ENCODE measurements at places on chromosomes 3 and 15.

GRCh38 chr3:127289706-127290575, 2.1 kb upstream of the PRR20G start:
- no peak for DNase-seq

GRCh38 chr3:112353365-112353764, 20.4 kb downstream of the CD200 start:
- no peak for DNase-seq

DNA sequence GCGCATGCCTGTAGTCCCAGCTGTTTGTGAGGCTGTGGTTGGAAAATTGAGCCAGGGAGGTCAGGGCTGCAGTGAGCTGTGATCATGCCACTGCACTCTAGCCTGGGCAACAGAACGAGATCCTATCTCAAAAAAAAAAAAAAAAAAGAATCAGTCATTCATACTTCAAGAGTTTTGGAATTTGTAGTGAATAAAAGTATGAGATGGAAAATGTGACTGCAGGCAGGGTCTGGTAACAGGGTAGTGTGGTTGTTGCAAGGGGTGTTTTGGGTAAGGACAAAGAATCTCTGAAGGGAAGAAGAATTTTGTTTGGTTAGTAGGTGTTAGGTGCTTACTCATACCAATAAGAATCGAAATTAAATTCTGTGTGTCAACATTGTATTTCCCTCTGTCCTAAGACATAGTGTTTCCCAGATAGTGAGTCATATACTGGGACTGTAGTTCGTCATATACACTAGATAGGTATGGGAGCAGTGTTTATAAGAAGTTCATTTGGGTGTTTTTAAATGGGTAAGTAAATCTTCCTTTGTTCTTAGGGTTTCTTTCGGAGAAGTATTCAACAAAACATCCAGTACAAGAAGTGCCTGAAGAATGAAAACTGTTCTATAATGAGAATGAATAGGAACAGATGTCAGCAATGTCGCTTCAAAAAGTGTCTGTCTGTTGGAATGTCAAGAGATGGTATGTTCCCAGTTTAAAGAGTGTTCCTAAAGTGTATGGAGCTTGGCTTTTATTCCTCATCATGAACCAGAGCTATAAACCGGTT, 14.2 kb downstream of the NR1D2 start:
- no peak for DNase-seq

DNA sequence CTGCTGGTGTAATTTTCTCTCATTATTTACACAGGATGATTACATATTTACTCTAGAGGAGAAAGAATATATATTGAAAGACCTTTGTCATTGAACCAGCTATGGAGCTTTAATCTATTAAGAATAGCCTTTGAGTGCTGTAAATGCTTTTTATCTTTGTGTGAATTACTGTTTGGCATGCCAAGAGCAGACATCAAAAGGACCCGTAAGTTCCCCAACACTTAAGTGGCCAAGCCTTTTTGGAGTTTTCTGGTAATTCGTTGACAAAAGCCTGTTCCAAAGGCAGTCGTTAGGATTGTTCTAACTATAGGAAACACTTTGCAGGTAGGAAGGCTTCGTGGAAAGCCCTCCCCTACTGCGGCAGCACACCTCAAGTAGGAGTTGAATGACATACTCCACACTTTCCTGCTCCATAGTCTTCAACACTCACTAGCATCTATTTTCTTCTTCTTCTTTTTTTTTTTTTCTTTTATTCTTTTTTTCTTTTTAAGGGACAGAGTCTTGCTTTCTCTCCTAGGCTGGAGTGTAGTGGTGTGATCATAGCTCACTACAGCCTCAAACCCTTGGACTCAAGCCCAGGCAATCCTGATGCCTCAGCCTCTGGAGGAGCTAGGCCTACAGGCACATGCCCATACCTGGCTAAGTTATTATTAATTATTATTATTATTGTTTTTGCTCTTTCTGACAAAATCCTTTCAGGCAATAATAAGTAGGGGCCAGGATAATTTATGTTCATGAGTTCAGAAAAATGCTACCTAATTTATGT, 98.6 kb downstream of the SUCNR1 start:
- DNase-seq = no peak

GRCh38 chr3:153666991-153667740, 454.0 kb upstream of the ARHGEF26 start:
- DNase-seq = no peak

- no peak for DNase-seq
These were observed 100.0 kb upstream of the DLG1 start for GRCh38 chr3:197398286-197398878.

- peak; percentile 89 for DNase-seq
These were observed 185.7 kb upstream of the THRB start for GRCh38 chr3:24680214-24680967.

- no peak for DNase-seq
These were observed 10.5 kb upstream of the ANO10 start for GRCh38 chr3:43632269-43632733.

- no peak for DNase-seq
These were observed 36.4 kb downstream of the RYK start for GRCh38 chr3:134214239-134214638.

GRCh38 chr3:79810581-79810980, 42.8 kb upstream of the ROBO1 start:
- no peak for DNase-seq

DNA sequence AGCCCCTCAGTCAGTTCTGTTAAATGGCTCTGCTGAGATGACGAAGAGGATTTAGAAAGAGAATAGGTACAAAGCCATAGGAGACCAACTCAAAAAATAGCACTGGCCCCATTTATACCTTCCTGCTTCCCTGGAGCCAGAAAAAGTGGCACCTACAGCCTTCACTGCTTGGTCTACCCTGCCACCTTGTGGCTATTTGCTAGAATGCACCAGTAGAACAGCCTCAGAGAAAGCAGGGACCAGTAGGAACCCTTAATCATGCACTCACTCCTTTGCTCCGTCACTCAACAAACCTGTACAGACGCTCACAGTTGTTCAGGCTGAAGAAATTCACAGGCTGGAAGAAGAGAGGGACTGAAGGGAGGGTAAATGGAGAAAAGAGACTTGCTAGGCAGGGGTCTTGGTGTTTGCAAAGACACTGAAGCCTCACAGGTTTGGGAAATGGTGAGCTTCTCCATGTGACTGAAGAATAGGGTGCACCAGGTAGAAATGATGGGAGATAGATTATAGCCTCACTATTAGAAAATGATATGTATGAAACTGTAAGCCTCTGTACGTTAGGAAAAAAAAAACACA, 12.1 kb upstream of the RTP2 start:
- peak; percentile 79 for DNase-seq

DNA sequence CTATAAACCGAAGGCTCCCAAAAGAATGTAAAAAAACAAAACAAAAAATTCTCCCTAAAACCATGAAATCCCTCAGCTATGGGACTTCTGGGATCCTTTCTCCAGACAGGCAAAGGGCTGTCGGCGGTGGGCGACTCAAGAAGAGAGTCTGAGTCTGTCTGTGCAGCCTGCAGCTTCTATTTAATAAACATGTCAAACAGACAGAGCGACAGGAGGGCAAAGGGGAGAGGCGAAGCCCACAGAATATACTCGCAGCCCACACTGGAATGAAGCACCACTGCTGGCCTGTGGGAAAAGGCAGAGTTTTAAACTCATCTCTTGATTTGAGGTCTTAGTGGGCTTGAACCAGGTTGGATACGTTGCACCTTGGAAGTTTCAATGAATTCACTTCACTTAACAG, 40.2 kb downstream of the ISL2 start:
- no peak for DNase-seq

- DNase-seq = no peak
These were observed 18.6 kb downstream of the DUOX1 start for GRCh38 chr15:45148076-45149059.

DNA sequence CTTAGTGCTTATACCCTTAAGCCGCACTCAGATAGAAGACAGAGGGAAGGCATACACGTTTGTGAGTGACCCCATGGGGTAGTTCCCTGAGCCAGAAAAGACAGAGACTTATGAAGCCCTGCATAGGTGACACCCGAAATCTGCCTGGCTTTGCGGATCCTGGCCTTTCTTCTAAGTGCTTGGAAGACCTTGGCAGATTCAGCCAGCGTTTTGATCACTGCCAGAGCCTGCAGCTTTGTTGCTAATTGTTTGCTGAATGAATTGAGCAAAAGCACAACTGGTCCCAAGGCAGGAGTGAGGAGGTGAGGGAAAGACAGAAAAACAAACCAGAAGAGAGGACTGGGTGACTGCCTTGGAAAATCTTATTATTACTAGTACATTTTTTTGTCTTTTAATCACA, 168.3 kb upstream of the ICE2 start:
- no peak for DNase-seq

- DNase-seq = no peak
These were observed 14.3 kb upstream of the P2RY12 start for GRCh38 chr3:151398895-151399294.

- no peak for DNase-seq
These were observed 18.4 kb downstream of the CTXND1 start for GRCh38 chr15:80233581-80233980.

GRCh38 chr15:55394694-55395093, 13.5 kb downstream of the CCPG1 start:
- peak; percentile 40 for DNase-seq

- no peak for DNase-seq
These were observed 14.8 kb upstream of the LCTL start for GRCh38 chr15:66580643-66581042.

GRCh38 chr15:86347245-86347644, 267.6 kb downstream of the AGBL1 start:
- no peak for DNase-seq

- no peak for DNase-seq
These were observed 62.9 kb downstream of the UMPS start for GRCh38 chr3:124793054-124793739.

DNA sequence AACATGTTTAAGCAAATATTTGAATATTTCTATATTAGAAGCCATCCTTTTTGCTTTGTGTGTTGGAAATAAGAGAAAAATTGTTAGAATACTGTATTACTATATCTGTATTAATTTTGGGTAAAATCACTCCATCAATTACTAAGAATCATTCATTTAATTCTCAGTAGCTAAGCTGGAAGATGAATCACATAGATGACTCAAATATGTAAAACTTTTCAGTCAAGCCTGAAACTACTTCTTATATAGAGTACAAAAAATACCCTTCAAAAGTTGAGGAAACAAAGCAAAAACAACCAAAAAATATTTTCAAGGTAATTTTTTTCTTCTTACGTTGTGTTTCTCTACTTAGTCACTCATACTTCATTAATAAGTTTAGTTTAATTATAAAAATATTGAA, 205.7 kb upstream of the ROBO1 start:
- DNase-seq = no peak

DNA sequence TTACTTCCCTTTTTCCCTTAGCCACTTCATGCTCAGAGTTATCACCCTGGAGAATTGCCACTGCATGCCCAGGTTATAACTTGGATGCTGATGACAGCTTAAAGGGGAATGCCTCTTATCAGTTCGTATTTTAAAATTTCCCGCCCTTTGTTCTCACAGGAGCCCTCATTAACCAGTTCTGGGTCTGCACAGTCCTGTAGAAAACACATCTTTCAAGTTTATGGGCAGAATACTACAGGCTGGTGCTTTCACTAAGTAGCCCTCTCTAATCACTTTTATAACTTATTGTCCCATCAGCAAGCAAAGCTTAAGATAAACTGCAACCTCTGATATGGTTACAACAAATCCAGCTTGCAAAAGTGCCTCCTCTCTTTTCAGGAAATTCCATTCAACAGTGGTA, 587.3 kb upstream of the UBE2E2 start:
- DNase-seq = no peak

DNA sequence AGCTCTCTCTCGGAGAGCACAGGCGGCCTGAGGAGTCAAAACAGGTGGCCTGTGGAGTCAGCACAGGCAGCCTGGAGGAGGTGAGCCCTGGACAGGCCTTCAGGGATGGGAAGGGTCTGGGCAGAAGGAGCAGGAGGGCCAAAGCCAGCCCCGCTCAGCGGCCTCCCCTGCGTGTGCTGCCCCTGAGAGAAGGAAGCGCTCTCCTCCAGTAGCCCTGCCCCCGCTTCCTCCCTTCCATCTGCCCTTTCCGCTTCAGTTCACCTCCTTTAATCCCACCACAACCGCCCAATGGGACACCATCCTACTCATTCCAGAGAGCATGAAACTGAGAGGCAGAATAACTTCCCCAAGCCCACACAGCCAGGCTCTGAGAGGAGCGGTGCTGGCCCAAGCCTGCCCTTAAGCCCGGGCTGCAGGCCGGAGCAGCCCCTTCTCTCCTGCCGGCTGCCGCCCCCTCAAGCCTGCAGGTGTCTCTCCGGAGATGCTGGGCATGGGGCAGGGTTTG, 3.2 kb upstream of the NR2E3 start:
- no peak for DNase-seq

- no peak for DNase-seq
These were observed 20.6 kb downstream of the ARHGAP31 start for GRCh38 chr3:119314821-119315220.

DNA sequence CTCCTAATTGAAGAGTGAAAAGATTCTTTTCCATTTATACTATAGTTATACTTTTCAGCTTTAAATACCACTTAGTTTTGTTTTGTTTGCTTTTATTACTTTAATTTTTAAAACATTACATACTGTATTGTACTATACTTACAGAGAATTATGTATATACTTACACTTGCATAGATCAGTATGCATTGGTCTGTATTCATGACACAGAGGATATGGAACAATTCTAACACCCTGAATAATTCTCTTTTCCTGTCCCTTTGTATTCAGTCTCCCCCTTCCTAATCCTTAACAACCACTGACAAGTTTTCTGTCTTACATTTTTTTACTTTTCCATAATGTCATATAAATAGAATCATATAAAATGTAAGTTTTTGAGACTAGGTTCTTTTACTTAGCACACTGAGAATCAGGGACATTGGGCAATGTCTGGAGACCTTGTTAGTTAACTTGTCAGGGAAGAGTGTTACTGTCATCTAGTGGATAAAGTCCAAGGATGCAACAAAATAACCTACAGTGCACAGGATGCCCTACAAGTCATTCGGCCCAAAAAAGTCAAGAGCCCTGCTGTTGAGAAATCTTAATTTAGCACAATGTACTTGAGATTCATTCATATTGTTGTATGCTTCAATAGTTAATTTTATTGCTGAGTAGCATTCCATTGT, 95.7 kb upstream of the MCTP2 start:
- peak; percentile 14 for DNase-seq

DNA sequence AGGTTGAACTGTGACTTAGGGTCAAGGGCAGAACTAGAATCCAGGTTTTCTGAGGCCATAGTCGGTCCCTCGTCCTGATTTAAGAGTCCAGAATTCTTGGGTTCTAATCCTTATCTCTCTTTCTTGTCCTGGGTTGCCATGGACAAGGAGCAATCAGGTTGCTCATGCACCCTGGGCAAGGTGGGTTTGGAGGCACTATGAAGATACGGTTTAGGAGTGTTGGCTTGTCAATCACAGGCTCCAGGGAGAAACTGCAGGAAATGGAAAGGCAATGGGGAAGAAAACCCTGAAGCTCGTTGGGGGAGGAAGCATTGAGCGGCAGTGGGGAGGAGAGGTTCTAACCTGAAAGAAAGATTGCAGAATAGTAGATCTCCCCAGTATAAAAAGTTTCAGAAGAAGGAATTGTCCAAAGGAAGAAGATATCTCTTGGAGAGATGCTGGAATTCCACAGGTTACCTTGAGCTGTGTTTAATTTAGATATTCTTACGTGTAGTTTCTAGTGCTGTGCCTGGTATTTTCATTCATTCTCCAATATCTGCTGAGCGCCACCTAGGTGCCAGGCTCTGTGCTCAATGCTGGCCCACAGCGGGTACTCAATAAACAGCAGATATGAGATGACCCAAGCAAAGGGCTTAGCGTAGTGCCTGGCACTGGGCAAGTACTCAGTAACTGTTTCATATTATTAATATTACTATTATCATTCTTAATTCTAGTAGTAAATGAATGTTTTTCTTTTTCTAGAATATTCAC, 2.0 kb downstream of the ACAN start:
- no peak for DNase-seq

GRCh38 chr3:169071003-169071402, 592.5 kb downstream of the MECOM start:
- DNase-seq = no peak

- no peak for DNase-seq
These were observed 23.0 kb downstream of the IGF1R start for GRCh38 chr15:98671060-98672008.

Measured in OCI-M1 (cell line).